Osteocyte (in vitro differentiated cells): ENCODE measurements at places on chromosomes 6 and 20. TPM values are rescaled to one million over a fixed set of nuclear protein-coding genes. Genes with fewer than 3 reads are reported as not detected.

DNA sequence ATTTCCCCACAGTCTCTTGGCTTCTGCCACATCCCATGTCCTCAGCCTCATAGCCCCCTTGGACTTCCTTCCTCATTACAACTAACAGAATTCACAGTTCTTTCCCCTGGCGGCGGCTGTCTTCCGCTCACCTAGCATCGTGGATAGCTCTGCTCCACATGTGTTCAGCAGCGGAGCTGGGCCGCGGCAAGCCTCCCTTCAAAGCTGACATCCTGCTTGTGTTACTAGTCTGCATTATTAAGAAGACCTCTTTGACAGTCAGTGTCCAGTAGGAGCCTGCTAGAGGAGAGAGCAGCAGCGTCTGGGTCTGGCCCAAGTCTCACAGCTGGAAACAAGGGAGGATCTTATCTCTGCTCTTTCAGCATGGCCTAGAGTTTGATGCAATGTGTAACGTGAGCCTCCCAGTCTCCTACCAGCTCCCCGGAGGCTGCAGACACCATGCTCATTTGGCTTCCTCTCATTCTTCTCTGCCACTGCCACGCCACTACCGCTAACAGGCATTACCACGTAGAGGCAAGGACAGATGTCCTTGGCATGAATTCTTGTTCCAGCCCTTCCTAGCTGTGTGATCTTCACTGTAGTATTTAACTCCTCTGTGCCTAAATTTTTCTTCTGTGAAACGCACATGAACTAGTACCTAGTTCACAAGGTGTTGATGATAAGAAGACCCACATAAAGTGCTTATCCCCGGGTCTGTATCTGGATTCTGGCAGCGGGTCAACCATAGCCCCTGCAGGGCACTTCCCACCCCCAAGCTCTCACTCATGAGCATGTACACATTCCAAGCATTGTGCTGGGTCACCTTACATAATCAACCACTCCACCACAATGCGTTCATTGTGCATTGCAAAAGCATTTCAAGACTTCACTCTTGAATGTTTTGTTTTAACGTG, 107.1 kb upstream of the BACH2 start:
- no peak for DNase-seq

DNA sequence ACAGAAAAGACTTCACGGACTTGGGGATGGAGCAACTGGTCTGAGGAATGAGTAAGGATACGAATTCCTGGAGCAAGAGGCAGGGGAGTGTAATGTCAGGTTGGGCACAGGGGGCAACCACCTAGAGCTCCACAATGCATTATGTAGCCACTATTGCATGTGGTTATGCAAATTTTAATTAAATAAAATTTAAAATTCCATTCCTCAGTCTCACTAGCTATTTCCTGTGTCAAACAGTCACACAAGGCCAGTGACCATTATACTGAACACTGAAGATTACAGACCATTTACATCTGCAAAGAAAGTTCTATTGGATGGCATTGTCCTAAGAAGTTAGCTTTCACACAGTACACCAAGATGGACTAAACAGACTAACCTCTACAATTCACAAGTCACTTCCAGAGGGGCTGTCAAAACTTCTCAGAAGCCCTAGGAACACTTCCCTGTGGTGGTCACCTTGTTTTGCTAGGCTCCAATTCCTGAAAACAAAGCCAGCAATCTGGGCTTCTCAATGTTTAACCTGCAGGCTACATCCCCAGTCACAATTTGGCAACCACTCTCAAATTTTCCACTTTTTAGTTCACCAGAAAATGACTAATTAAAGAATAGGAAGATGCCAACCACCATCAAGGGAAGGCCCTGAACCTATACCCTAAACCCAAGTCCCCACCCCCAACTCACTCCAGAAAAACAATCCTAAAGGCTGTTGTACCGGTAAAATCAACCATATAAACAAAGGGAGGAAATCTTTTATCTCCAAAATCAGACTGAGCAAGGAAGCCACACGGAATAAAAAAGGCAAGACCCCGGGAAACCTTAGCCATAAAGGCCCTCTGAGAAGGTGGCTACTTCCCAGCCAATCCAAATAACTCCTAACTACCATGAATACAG, 34.2 kb upstream of the C20orf203 start:
- no peak for DNase-seq

DNA sequence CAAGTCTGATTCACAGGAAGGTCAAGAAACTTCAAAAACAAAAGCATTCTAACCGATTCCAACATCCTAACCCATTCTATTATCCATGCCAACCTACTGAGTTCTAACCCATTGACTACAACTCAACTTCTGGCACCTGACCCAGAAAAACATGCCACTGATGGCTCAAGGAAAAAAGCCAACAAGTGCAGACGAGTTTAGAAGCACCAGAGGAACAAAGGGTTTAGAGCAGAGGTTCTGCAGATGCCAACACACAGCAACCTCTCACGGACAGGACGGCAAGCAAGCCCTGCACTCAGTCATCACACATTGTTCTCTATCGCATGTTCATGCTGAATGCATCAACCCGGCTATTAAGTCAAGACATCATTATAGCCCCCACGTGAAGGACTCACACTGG, 25.2 kb upstream of the MC3R start:
- no peak for DNase-seq

GRCh38 chr6:41747256-41748101, at the start of gene PGC:
TSS of gene PGC (minus strand) at chr6:41747397. CDS start at chr6:41747334, 63 bp downstream.
- no peak for DNase-seq

DNA sequence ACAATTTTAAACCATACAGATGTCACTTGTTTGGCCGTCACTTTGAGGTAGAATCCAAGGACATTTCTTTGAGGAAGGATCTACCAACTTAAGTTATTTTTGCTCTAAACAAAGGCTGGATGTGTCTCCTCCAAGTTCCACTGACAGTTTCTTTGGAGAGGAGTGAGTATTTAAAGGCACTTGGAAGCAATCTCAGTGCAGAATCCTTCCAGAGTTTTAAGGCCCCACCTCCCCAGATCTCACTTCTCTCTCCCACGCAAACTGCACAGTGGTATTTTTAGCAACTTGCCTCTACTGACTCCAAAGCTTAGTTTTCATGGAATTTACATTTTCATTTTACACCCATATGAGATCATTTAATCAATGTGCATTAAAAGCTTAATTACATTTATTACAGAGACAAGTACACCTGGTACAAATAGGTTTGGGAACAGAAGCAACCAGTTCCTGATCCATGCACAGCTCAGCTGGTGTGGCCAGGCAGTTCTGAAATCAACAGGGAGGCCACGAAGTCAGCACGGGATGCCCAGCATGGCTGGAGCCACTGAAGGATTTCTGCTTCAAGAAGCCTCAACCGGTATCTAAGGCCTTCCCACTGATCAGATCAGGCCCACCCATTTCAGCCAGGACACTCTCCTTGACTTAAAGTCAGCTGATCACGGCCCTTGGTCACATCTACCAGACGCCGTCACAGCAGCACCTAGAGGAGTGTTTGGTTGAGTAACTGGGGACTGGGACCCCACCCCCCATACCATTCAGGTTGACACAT, 109.8 kb downstream of the SYCP2 start:
- DNase-seq, result peak; percentile 62

DNA sequence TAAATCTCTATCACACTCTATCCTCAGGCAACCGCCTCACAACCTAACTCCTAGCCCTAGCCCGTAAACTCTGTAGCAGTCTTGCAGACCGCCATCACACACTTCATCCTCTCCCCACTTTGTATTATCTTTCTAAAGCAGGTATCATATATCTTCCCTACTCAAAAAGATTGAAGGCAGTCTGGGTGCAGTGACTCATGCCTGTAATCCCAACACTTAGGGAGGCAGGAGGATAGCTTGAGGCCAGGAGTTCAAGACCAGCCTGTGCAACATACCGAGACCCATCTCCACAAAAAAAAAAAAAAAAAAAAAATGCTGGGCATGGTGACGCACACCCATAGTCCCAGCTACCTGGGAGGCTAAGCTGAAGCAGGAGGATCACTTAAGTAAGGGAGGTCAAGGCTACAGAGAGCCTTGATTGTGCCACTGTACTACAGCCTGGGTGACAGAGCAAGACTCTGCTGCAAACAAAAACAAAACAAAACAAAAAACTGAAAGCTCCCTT, 22.9 kb downstream of the RANBP9 start:
- no peak for DNase-seq

DNA sequence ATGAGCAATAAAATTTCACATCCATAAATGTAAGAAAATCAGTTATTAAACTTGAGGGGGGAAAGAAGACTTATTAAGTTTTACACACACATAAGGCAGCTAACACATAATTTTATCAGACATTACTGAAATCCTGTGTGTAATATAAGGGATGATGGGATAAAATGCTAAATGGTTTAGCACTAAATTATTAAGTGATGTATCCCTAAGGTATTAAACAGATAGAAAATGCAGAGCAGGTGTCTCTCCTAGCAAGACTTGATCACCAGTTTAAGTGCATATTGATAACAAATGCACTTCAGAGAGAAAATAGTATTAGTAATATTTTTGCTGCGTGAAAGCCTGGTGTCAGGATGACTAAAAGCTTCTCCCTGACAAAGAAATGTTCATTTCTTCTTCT, 172.8 kb upstream of the ZFP64 start:
- DNase-seq, result no peak

DNA sequence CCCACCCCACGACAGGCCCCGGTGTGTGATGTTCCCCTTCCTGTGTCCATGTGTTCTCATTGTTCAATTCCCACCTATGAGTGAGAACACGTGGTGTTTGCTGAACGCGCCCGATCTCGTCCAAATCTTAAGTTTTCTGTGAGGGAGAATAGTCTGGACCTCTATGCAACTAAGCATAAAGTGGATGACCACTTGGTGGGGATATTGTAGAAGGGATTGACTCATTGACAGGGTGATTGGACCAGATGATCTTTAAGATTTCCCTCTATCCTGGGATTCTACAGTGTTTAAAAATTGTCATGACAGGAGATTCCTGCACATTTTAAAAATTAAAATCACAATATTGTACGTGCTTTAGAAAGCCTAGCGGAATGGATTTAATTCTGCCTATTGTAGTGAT, 141.3 kb downstream of the TRMT11 start:
- DNase-seq, result no peak

- peak; percentile 67 for DNase-seq
These were observed 762 bp downstream of the ZC3H12D start for GRCh38 chr6:149483849-149484655.

DNA sequence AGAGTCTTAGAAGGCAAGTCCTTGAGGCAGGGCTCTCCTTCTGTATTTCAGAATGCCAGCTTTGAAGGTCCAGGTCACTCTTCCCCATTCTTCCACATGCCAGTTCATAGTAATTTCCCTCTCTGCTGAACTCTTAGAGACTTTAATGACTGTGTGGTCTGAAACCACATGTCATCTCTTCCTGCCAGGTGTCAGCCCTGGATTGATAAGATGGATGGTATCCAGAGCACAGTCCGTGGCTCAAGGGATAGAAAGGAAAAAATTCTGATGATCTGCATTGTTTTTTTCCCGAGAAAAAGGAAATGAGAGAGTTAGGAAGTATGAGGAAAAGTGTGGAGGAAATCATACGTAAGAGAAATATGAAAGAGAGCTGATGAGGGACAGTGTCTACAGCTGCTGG, 250.9 kb downstream of the TPBG start:
- DNase-seq, result no peak

GRCh38 chr6:55833284-55833683, 42.1 kb downstream of the BMP5 start:
- no peak for DNase-seq

DNA sequence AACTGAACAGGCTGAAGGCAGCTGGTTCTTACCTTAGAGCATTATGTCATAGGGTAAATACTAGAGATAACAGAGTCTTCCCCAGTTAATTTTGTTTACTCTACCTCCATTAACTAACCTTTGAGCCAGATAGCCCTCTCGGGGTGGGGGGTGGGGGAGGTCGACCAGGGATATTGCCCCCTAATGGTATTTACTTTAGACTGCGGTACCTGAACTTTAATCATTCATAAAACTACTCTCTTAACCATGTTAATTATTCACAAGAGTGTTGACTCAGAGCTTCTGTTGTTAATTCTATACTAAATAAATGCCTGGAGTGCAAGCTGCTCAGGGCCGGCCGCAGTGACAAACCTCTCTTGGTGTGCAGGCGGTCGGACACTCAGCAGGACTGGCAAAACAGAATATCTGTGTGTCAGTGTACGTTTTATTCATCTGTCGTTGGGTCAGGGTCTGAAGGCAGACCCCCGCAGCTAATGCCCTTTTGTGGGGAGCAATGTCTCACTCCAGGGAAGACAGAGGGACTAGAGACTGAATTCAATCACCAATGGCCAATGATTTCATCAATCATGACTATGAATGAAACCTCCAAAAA, 152.4 kb upstream of the COL21A1 start:
- no peak for DNase-seq

DNA sequence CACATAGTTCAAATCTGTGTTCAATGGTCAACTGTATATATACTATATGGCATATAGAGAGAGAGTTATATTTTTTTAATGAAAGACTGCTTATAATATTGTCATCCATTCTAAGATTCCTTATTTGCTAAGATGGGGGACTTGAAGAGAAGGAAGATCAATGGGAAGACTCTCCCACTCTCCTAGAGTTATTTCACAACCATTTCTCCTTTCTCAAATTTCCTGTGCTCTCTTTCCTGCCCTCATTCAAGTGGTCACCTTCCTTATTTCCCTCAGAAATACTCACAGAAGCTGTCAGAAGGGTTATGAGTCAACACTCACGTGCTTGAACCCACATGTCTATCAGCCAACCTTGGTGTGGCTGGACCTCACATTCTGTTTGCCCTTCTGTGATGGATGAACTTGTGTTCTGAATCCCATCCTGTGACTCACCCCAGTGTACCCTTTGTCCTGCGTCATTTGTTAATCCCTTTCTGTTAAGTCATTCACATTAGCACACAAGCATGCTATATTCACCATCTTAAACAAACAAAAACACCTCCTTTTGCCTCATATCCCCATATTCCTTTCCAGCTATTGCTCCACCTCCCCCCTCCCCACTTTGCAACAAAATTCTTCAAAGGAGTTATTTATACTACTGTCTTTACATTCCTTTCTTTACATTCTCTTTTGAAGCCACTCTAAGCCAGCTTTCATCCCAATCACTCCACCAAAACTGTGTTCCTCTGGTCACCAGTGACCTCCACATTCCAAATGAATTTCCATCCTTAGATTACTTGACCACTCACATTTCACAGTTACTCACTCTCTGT, 279.3 kb upstream of the TCF21 start:
- DNase-seq, result no peak

- no peak for DNase-seq
These were observed 90.1 kb upstream of the MAP7 start for GRCh38 chr6:136640132-136640915.

DNA sequence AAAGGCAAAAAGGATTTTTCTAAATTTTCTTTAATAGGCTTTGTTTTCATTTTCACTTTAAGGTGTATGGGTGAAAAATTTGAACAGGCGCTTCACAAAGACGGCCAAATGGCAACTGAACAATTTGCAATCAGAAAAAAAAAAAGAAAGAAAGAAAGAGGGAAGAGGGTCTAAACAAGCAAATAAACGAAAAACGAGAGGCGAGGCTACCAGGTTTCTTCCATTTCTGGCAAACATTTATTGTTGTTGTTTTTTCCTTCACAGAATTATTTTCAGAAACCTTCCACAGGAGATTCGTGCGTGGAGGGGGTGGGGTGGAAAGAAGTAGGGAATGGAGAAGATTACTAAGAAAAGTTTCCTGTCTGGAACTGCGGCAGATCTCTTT, 24.3 kb downstream of the POM121L2 start:
- DNase-seq, result no peak

The GSTA1 gene
- total RNA-seq, result not detected in 2 replicates

The ULBP1 gene
- 10.7 and 11.5 TPM in 2 replicates for total RNA-seq

The PDE10A gene
- 7.3 and 9.8 TPM in 2 replicates for total RNA-seq

The ZSCAN16 gene
- total RNA-seq, result 4.8 and 5.1 TPM in 2 replicates

The TAGAP gene
- not detected in 2 replicates for total RNA-seq
